ENCODE measurements at places on chromosomes 2 and 18.

DNA sequence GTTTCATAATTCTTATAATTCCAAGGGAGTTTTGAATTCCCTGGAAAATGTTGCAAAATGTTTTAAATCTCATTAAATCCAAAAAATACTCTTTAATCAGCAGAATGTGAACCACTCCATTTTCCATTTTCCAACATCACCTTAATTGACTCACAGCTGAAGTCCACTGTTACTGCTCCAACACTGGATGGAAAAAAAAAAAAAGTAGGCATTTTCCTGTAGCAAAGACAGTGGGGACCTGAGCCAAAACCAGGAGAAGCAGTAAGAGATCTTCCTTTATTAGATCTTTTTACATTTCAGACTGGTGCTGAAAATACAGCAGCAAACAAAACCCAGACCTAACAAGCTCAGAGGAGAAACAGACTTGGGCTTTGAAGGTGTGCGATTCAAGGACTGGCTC, 62.4 kb upstream of the SPATS2L start:
- DNase-seq = no peak

GRCh38 chr2:121521359-121521758, 9.3 kb upstream of the RNU4ATAC start:
- DNase-seq = no peak

DNA sequence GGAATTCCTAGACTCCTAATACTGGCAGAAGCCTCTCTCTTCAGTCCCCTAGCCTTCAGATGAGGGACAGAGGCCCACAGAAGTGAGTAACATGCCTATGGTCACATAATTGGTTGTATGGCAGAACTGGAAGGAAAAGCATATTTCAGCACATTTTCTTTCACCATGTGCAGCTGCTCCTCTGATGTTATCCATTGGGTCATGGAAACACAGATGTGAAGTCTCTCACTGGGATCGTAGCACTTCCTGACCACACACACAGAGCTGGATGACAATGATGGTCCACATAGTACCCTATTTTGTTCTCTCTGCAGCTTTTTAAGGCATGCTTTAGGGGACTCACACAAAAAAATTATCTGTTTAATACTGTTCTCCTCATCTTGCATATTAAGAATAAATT, 24.5 kb downstream of the MYO3B start:
- no peak for DNase-seq

- no peak for DNase-seq
Observed at GRCh38 chr2:108626995-108627394, 92.3 kb upstream of the RANBP2 start.

DNA sequence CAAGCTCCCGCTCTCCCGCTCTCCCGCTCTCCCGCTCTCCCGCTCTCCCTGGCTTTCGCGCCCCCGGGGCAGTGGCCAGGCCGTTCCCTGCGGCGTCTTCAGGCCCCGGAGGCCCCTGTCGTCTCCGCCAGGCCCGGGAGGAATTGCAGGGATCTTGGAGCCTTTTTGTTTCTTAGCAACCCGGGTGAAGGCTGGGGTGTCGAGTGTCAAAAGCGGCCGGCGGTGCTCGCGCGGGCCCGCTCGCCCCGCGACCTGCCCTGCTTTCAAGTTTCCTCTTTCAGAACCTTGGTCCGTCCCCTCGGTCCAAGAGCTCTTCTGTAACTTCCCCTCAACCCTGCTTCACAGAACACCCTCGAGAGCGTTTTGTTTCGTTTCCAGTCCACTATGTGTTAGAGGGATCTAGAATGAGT, 1.4 kb downstream of the RNF138 start:
- DNase-seq = peak; percentile 33

DNA sequence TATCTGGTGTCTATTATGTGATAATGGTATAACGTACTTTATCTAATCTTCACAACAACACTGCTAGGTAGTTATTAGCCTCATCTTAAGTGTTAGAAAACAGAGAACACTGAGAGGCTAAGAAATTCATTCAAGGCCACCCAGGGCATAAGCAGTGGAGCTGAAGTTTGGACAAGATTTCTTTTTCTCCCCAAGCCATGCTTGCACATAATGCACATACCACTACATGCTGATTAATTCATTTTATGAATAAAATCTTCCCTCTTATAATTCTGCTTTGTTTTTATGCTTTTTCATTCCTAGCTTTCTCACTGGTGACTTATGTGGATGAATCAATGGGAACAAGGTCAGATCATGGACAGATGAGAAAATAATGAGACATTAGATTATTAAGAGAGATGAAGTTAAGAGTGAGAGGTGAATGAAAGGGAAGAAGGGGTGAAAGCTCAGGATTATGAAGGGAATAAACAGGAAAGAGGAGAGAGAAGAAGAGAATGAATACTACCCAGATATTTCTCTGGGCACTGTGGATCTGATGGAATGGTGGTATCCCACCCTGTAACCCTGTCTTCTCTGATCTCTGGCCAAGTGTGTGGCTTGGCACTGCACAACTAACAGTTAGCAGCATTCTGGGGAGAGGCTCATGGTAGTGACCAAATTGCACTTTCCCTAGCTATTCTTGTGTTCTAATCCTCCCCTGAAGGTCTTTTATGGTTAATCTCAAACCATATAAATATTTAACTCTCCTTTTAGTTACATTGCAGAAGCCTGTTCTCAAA, 17.7 kb upstream of the GALNT3 start:
- no peak for DNase-seq

- DNase-seq = no peak
Observed at GRCh38 chr18:49174478-49174877, 223.7 kb upstream of the SMAD7 start.

- no peak for DNase-seq
Observed at GRCh38 chr18:77772177-77772576, 522.5 kb downstream of the GALR1 start.

DNA sequence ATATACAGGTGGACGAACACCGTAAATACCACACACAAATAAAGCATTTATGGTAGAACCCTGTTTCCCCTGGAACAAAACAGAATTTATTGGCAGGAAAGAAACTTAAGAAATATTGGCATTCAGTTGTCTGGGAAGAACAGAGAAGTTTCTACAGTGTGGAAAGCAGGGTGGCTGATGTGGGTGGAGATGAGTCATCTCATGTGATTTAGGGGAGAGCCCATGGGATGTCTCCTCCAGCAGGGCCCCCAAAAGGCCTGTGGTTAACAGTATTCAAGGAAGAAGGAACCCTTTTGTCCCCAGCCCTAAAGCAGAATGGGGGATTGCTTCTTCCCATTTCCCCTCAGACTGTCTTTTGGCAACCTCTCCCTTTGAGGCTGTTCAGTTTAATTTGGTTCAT, 24.2 kb downstream of the SIX3 start:
- DNase-seq = no peak

- no peak for DNase-seq
Observed at GRCh38 chr2:47226132-47226922, 71.2 kb upstream of the STPG4 start.

DNA sequence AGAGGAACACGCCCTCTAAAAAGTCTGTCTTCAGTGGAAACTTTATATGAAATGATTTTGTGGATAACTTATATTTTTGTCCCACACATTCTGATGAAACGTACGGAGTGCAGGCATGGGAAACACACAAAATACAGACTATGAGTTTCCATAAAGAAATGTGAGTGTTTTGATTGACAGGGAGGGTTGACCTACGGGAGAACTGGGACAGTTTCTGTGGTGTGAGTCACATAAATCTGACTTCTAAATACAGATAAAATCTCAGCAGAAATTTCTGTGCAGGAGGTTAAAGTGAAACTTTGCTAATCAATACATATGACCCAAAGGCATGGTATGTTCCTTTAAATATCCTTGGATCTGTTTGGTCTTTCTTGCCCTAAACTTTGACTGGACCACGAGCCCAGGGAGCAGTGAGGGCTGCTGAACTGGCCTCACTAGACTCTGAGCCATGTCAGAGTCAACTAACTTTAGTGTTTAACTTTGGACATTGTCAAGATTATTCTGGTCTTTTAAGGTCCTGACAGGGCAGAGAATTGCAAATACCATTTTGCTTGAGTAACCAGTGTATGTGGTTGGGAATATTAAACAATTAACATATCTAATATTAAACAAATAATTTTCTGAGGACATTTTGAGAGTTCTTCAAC, 206.9 kb upstream of the LYPD1 start:
- DNase-seq = no peak

DNA sequence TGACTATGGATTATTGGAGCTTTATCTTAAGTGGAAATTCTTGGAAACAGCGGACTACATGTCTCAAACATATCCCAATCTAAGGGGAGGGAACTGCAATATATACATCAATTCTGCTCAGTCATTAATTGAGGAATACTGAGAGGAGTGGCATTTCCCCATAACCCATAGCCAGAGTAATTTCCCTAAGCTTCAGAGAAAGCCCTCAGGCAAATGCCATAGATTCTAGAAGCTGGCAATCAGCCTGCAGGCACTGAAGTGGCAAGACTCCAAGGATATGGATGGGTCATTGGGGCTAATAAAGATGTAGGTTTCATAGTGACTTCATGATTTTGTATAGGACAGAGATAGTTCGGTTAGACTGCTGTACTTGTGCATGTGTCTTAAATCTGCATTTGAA, 1960.5 kb upstream of the PIK3C3 start:
- no peak for DNase-seq

DNA sequence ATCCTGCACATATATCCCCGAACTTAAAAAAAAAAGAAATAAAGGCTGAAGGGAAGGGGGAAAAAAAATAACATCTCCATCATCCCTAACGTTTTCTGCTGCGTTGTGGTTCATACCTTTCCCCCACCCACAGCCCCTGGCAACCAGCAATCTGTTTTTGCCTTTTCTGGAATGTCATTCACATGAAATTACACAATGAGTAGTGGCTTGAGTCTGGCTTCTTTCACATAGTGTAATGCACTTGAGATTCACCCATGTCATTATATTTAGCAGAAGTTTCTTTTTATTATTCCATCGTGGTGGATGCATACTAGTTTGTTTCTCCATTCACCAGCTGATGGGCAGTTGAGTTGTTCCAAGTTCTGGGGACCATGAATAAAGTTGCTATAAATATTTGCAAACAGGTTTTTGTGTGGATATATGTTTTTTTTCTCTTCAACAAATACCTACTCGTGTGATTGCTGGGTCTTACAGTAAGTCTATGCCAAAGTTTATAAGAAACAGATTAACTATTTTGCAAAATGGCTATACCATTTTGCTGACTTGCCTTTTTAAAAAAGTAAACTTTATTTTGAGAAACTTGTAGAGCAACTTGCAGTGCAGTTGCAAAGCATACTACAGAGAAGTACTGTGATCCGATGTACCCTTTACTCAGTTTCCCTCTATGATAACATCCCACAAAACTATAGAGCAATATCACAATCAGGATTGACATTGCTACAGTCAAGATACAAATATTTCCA, 322.5 kb downstream of the LPIN1 start:
- no peak for DNase-seq
